ENCODE measurements at places on chromosomes 7 and 10.

GRCh38 chr10:1395481-1396296, 339.5 kb downstream of the WDR37 start:
- no peak for DNase-seq

- DNase-seq: no peak
These were observed 24.1 kb upstream of the NRCAM start for GRCh38 chr7:108480311-108480710.

DNA sequence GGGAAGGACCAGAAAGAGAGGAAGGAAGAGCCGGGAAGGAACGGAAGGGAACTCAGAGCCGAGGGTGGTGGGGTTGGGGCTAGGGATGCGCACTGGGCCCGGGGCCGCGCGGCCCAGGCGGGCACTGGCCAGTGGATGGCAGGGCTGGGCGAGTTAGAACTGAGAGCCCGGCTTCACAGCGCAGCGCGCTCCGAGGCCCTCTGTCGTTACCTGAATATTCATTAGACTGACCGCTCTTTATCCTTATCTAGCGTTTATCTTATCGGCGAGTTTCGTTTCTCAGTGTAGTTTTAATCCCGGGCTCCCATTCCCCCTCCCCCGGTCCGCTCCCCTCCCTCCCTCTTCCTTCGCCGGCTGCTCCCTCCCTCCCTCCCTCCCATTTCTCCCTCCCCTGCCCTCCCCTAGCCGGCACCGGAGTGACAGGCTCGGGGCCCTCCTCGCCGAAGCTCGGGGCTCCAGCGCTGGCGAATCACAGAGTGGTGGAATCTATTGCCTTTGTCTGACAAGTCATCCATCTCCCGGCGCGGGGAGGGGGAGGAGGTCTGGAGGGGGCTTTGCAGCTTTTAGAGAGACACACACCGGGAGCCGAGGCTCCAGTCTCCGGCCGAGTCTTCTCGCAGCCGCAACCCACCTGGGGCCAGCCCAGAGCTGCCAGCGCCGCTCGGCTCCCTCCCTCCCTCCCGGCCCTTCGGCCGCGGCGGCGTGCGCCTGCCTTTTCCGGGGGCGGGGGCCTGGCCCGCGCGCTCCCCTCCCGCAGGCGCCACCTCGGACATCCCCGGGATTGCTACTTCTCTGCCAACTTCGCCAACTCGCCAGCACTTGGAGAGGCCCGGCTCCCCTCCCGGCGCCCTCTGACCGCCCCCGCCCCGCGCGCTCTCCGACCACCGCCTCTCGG, at the start of gene PAX2:
PAX2 (plus strand) TSS at position 596 of the 895 bp plus-strand sequence. CDS start 679 bp downstream, outside the sequence.
- DNase-seq: no peak

DNA sequence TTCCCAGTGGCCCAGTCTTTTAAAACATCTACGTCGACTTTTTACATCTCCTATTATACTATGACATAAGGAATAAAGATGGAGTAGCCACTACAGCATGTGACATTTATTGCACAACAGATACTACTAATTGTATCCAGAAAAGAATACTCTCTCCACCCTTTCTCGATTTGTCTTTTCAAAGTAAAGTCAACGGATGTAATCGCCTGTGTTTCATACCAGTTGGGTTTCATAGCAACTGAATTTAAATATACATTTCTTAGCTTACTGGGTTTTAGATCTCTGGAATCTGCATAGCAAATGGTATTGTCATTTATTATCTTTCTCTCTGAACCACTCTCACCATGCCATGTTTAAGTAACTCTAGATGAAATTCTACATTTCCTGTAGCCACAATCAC, 86.4 kb upstream of the TRIL start:
- no peak for DNase-seq

DNA sequence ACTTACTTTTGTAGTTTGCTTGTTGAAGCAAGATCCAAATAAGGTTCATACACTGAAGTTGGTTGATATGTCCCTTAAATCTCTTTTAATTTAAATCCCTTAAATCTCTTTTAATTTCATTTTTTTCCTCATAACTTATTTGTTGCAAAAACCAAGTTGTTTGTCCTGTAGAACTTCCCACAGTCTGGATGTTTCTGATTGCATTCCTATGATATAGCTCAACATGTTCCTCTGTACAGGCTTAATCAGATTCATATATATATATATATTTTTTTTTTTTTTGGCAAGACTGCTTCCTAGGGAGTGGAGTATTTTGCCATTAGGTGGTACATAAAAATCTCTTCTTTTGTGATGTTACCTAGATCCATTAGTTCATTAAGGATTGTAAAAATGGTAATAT, 174.9 kb upstream of the MKLN1 start:
- no peak for DNase-seq

DNA sequence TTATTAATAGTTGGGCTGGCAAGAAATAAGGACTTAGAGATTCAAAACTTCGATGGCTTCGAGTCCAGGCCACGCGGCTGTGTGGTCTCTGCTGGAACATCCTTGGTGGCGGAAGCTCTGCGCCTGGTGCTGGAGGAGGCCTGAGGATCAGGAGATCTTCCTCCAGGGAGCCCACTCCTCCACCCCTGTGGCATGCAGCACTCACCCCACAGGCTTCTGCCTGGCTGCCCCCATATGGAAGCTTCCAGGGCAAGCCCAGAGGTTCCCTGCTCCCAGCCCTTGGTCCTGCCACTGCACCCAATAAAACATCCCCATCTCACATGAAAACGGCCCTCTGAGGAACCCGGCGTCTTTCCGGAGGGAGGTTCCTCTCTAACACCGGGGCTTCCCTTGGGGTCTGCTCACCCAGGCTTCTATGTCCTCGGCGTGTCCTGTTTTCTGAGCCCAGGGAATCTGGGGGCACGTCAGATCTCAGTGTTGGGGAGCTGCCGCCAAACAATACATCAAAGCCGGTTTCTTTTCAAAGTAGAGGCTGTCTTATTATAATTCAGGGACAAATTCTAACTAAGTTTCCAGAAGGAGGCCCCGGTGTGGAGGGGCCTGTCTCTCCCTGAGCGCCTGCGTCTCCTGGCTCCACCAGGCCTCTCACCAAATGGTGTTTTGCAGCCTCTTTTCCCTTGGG, 32.4 kb downstream of the CALML3 start:
- no peak for DNase-seq

All from NCI-H510A treated with DMSO at 0.1 percent for 48 hours (cell line).